ENCODE measurements at places on chromosomes 16 and 17.

DNA sequence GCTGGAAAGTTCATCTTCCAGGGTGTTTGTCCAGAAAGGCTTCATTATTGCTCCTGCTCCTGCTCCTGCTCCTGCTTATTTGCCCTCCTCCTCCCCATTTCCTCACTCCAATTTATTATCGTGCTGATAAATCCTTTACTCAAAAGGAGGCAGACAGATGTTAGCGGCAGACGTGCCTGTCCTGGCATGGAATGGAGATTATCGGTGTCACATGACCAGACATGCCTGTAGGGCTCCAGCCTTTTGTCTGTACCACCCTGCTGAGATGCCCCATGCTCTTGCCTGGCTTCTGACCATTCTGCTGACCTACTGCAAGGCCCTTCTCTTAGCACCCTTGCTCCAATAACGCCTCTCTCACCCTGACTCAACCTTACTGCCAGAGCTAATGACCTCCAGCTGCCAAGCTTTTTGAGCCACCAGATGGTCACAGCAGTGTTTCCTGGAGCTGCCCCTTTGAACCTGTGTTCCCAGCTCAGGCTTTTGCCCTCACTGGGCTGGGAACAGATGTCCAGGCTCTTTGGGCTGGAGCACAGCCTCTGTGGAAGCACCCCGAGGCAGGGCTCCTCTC lies 12.8 kb downstream of the DNAH9 start:
- no peak for DNase-seq

- no peak for DNase-seq
These were observed 148.9 kb upstream of the GNAO1 start for GRCh38 chr16:56042416-56042815.

- no peak for DNase-seq
These were observed 27.1 kb downstream of the CDH13 start for GRCh38 chr16:82653550-82654511.

- no peak for DNase-seq
These were observed 19.3 kb upstream of the KRT19 start for GRCh38 chr17:41547378-41547841.

- DNase-seq = no peak
These were observed 21.2 kb downstream of the USP43 start for GRCh38 chr17:9666461-9667050.

GRCh38 chr16:84144209-84144858 lies 643 bp downstream of the HSDL1 start:
- DNase-seq = no peak

GRCh38 chr16:23833960-23834685 lies 1.7 kb upstream of the PRKCB start:
- DNase-seq = no peak

DNA sequence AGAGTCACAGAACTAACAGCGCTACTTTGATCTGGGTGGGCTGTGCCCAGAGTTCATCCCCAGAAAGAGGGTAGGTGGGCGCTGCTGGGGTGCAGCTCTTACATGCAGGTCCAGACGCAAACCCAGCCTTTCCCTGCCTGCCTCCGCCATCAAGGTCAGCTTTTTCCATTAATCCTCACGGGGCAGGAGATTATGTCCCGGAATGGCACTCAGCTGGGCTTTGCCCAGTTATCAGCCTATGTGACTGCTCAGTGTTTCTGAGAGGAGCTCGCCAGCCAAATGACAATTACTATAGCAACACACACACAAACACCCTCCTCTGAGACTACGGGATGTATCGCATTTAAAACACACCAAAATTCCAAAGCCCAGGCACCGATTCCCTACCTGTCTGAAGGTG lies 20.1 kb downstream of the GLYR1 start:
- no peak for DNase-seq

GRCh38 chr17:83013779-83014117 lies 65.7 kb upstream of the METRNL start:
- DNase-seq = no peak

DNA sequence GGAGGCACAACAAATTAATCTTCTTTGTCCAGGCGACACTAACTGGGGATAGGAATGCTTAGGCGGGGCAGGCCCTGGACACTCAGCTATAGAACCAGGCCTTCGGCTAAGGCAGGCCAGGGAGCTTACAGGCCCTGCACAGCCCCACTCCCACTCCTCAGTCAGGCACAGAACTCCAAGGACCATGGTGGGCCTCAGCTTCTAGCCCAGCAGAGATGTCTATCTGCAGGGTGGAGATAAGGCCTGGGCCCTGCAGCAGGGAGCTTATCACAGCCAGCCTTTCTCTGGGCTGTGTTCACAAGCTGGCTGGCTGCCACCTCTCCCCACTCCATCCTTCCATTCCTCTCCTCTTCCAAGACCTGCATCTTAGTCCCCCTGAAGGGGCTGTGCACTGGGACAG lies 68.1 kb downstream of the TMEM132E start:
- no peak for DNase-seq

DNA sequence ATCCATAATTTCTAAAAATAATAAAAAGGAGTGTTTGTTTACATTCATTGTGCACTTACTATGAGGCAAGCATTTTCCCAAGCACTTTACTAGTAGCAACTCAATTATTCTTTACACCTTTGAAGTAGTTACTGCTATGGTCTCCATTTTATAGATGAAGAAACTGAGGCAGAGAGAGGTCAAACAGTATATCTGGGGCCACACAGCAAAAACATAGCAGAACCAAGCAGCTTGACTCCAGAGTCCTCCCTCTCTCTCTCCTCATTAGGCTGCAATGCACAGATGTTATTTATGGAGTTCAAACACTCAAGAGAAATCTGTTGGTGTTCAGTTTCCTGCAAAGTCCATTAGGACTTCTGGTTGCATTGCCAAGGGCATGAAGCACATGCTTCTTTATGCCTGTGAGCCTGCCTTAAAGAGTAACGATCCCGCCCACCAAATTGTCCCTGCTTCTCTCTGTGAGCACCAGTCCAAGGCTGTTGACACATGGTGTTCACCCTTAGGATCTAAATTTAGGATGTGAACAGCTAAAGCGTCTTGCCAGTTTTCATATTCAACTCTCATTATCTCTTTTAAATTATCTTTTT lies 44.0 kb downstream of the GPRC5B start:
- peak; percentile 37 for DNase-seq

GRCh38 chr16:70250748-70251628 lies 752 bp downstream of the EXOSC6 start:
- no peak for DNase-seq

- no peak for DNase-seq
These were observed 516 bp downstream of the CPNE2 start for GRCh38 chr16:57092786-57093411.

GRCh38 chr17:79574108-79574507 lies 36.7 kb downstream of the RBFOX3 start:
- no peak for DNase-seq

DNA sequence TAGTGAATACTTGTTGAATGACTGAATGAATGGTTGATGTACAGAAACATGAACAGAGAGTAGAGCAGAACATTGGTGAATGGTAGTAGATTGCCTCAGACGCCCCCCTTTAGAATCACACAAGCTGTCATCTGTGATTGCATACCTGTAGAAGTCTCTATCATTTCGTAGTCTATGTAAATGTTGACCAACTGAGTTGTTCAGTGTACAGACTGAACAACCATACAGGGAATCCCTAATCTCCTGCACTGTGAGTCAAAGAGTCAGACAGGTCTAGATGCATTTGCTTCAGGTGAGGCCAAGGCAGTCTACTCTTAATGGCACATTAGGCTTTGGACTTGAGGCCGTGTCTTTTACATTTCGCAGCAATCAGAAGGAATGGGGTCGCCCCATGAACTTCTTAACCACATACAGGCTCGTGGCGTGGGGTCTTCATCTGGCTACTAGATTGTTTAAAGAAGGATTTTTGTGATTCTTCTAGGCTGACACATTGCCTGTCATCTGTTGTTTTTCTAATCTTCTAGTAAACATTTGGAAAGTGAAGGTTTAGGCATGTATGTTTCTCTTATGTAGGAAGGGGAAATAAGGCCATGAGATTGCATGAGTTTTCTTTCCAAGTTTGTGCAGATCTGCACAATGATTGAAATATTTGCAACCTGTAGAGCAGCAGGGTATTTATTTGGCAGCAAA lies 157.4 kb downstream of the WWOX start:
- DNase-seq = no peak

DNA sequence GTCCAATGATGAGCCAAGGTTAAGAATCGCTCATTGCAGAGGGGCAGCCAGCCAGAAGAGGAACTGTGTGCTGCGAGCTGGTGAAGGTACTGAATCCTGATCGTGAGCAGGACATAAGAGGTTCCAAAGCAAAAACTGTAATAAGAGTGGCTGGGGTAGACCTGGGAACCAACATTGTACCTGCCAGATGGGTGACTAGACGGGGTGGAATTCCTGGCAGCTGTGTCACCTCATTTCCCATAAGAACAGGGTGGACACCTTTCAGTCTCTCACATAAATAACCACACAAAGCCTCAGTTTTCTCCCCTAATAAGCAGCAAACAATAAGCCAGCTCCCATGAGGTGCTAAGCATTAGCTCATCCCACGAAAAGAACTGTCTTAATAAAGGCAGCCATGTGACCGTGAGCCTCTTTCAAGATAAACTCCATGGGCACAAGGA lies 290.3 kb downstream of the SOX9 start:
- no peak for DNase-seq

DNA sequence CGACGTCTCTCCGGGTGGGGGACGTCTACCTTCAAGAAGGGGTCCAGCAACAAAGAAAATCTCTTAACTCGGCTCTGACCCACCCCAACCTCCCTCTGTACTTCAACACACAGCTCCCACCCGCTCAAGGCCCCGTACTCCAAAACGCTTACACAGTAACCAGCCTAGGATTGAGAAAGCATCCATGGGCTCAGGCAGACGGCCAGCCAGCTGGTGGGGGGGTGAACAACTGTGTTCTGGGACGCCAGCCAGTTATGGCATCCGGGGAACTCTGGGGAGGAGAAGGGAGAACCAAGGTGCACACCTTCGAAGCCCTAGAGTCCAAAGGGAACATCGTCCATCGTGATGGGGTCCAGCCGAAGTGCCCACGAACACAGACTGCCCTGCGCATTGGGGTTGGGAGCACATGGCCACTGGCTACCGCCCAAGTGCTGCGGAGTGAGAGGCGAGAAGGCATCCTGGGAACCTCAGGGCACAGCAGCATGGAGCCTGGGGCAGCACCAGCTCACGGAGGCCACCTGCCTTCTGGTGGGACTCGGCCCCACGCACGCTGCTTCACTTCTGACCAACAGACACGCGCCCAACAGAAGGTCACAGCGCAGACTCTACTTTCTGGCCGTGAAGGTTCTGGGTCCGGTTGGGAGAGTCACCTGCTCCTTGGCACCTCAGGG lies 14.3 kb downstream of the SLC16A3 start:
- no peak for DNase-seq

GRCh38 chr16:14485121-14485551 lies 144.9 kb downstream of the PARN start:
- DNase-seq = no peak

- no peak for DNase-seq
These were observed 52.6 kb upstream of the CRISPLD2 start for GRCh38 chr16:84766978-84767773.

GRCh38 chr16:53090591-53091411 lies 36.0 kb downstream of the CHD9 start:
- no peak for DNase-seq

- DNase-seq = no peak
These were observed 54.1 kb upstream of the NUDT7 start for GRCh38 chr16:77668201-77668600.

GRCh38 chr17:17320188-17320910 lies 17.2 kb downstream of the NT5M start:
- no peak for DNase-seq

- no peak for DNase-seq
These were observed 17.4 kb downstream of the USP22 start for GRCh38 chr17:21025451-21025850.

All from NCI-H2081 treated with DMSO at 0.1 percent for 48 hours (cell line).